Activated naive CD4-positive, alpha-beta T cell treated with Interleukin-2 at 50 U/mL for 16 hours (primary cell): ENCODE measurements at places on chromosomes 1 and 21.

- DNase-seq = no peak
Measured at GRCh38 chr21:46111857-46112724, 14.2 kb downstream of the COL6A2 start.

DNA sequence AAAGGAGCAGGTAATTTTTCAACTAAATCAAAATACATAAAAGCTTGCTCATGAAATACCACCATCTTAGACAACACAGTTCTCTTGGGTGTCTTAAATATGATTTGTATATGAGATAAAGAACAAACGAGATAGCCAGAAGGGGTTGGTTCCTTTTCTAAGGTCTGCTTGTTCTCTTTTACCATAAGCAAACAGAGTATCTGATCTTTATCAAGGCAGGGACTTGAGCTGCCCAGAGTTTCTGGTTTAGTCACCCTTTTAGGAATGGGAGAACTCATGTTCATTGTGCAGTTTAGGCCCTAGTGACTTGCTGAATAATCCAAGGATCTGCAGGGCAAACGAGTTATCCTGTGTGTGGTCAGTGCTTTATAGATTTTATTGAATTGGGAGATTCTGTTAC lies 3.0 kb upstream of the SUCO start:
- DNase-seq = no peak

GRCh38 chr1:150516616-150517015 lies 1.1 kb downstream of the FALEC start:
- DNase-seq = no peak

DNA sequence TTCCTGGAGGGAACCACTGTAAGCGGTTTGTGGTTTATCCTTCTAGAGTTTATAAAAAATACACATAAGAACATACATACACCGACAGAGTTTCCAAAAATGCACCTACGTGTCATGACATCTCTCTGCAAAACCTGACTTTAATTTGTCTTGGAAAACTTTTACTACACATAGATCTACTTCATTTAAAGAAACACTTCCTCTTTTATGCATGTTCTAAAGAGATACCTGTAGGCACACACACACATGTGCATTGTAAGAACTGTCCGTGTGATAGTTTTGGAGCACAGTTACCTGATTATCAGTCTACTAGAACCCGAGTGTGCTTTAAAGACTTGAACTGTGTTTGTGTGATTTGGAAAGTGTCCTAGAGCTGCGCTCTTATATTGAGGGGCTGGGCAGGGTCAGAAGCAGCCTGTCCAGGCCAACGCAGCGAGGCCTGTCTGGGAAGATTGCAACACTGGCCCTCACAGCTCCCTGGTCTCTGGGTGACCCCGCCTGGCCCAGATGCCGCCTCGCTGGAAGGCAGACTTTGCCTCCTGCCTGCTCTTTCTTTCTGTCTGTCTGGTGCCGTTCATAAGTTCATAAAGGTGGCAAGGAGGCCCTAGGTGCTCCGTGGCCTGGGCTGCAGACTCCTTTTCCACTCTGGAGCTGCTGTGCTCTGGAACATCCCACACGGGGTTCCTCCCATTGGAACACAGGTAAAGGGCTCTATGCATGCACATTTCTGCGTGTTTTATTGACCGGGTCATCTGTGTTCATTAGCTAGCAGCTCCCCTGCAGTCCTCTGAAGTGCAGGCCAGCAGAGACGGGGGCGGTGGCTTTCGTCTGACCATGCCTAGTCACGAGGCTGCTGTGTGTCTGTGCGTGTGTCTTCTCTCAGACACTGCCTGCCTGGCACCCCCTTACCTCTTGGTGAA lies 46.3 kb downstream of the AGPAT3 start:
- DNase-seq = no peak

DNA sequence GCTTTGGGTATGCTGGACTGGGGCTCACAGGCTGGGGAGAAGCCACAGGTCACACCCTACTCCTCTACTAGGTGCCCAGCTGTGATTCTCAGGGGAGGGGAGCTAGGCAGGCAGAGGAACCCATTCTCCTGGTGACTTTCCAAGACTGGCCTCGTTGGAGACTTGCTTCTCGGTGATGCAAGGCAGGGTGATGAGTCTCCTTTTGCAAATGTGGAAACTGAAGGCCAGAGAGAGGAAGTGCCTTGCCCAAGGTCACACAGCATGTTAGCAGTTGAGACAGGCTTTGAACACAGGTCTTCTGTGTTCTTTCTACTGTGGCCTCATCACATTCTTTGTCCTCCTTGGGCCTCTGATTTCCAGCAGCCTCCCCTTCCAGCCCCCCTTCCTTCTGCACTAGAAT lies 20.5 kb upstream of the C1QA start:
- DNase-seq = no peak

DNA sequence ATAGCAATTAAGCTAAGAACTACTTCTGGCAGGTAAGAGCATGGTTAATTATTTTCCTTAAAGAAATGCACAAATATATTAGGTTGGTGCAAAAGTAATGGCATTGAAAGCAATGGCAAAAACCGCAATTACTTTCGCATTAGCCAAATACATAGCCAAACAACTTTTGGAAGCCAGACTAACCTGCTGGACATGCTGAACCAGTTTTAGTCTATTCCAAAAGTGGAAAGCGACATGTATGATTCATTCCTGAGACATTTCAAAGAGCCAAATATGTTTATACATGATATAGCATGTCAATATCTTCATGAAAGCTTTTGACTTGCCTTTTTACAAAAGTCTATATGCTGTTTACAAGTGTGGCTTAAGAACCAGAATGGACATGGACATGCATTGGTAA lies 23.4 kb upstream of the DR1 start:
- no peak for DNase-seq

GRCh38 chr1:170776777-170777176 lies 112.8 kb downstream of the PRRX1 start:
- no peak for DNase-seq

DNA sequence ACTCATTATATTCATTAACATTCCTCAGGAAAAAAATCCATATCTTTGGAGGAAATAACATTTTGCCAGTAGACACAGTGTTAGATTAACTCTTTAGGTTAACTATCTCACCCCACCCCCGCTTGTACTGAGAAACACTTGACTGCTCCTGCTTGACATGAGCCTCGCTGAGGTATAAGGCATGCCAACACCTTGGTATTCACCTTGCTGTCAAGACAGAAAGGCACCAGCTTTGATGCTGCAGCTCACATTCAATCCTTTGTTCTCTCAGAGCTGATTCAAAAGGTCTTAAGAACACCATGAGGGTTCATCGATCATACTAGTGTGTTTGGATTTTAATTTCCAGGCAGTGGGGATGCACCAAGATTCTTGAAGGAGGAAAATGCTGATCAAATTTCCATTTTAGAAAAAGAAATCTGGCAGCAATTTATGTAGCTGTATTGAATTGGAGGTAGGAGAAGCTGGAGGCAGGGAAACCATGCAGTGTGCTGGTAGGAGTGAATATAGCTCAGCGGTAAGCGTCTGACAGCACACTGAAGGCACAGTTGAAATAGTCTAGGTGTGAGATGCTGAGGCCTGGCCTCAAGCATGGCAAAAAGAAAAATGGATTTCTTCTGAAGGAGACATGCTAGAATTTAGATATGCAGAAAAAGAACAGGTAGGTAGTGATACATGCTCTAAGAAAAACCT lies 108.0 kb upstream of the ST6GALNAC5 start:
- no peak for DNase-seq

DNA sequence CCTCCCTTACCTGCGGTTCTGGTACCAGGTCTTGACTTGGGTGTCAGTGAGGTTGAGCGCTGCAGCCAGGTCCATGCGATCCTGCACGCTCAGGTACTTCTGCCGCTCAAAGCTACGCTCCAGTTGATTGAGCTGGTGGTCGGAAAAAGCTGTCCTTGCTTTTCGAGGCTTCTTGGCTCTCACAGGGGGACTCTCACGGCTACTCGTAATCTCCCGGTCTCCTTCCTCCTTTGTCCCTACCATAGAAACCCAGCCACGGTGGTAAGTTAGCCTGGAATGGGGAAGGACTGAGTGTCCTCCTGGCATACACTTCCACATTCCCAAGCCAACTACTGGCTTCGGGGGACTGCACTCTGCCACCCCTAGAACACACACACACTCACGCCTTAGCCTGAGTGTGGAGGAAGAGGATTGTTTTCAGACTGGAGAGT lies 2.6 kb downstream of the BARHL2 start:
- no peak for DNase-seq

GRCh38 chr1:10074852-10075730 lies 42.3 kb downstream of the UBE4B start:
- DNase-seq = no peak

- no peak for DNase-seq
Measured at GRCh38 chr21:44463724-44464123, 8.4 kb downstream of the LRRC3 start.

DNA sequence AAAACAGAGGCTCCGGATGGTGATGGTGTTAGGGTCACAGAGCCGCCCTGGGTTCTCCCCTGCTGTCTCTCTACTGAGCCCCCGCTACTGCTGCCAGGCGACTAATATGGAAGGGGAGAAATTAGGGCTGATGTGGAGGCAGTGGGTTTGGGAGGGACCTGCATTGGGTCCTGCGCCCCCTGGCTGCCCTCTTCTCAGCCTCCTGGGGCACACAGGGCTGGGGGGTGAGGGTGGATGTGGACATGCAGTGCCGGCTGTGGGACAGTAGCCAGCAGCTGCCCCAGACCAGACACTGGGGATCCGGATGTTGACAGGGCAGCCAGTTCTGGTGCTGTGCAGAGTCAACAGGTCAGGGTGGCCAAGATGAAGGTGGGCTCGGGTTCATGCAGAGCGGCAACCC lies 1.5 kb upstream of the CLCNKB start:
- no peak for DNase-seq

GRCh38 chr1:79797487-79797886 lies 791.0 kb upstream of the ADGRL4 start:
- DNase-seq = no peak

DNA sequence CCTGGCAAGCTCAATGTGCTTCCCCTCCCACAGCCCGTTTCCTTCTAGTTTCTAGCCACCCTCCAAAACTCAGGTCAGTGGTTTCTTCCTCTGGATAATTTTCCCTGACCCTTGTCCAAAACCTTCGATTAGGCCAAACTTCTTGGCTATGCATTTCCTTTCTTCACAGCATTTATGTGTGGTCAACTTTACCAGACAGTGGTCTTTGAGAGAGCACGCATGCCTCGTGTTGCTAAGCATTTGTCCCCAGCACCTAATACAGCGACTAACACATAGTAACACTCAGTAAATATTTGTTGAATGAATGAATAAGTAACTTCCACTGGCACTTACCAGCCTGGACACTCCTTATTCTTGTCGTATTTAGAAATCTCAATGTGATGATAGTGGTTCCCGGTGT lies 610.7 kb downstream of the PLPP3 start:
- no peak for DNase-seq

GRCh38 chr1:245436407-245436806 lies 281.6 kb downstream of the KIF26B start:
- DNase-seq = no peak

- no peak for DNase-seq
Measured at GRCh38 chr1:95085376-95085775, 12.6 kb upstream of the ALG14 start.

GRCh38 chr1:7690076-7690475 lies 81.0 kb upstream of the VAMP3 start:
- no peak for DNase-seq

DNA sequence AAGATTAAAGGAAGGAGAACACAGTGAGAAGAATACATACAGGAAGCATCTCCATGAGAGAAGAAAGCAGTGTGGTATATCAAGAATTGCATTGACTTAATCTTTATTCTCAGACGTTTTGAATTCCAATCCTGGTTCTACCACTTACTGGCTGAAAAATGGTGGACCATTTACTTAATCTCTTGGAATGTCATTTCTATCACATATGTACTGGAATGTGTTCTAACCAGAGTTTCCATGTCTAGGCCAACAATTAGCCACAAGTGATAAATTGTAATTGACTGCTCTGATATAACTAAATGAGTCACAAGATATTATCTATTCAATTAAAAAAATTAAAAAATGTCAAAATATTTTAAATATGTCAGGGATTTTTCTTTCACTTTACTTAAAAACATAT lies 626.1 kb downstream of the PTPRC start:
- no peak for DNase-seq

GRCh38 chr1:30936541-30937171 lies 28.1 kb upstream of the SDC3 start:
- no peak for DNase-seq

- DNase-seq = no peak
Measured at GRCh38 chr21:46472246-46472645, 13.6 kb downstream of the DIP2A start.

- DNase-seq = no peak
Measured at GRCh38 chr1:54558434-54559030, 10.5 kb downstream of the ACOT11 start.

- DNase-seq = no peak
Measured at GRCh38 chr21:45623436-45623835, 20.1 kb upstream of the PCBP3 start.

GRCh38 chr1:183185941-183186490 lies at the start of gene LAMC2:
Gene LAMC2 (plus strand): TSS chr1:183186264. CDS start chr1:183186353, 89 bp downstream.
- no peak for DNase-seq

DNA sequence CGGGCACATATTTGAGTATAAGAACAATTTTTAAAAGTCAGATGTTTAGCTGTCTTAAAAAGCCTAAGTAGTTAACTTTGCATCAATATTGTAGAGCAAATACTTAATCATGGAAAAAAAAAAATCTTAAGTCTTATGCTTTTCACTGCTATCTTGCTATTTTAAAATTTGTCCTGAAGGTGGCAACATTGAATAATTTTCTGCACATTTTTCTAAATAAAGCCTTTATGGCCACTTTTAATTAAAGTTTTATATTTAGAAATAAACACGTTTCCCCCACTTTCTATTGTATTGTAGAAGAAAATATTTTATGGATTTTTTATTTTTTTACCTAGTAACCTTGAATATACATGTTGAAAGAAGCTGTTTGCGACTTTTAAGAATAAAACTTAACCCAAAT lies 198.8 kb downstream of the AMY1C start:
- no peak for DNase-seq

DNA sequence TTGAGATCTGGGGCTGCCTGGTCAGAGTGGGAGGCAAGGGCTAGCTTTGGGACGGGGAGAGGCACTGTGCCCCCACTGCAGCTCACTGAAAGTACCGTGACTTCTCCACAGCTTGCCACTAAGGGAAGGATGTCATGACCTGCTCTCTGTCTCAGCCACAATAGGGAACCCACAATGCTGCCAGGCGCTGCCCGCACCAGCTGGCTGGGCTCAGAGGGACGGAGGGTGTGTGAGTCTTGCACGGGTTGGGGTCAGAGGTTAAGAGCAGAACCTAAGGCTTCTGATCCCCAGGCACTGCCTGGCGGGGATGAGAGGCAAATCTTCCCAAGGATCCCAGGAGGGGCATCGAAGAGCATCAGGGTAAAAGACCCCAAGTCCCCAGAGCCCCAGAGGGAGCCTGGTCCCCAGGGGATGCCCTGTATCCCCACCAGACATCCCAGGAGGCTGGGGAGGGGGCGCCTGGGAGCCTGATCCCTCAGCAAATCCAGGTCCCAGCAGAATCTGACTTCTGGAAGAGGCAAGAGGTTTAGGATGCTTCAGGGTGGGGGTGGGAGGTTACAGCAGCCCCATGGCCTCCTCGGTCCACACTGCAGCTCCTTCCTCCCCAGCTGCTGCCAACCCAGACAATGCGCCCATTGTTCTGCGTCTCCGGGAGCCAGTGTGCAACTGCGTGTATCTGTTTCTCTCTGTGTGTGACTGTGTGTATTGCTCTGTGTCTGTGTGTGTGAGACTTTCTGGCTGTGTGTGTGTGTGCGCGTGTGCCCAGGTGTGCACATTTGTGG lies 2.0 kb upstream of the MARCKSL1 start:
- peak; percentile 26 for DNase-seq

GRCh38 chr1:74468982-74469603 lies 43.3 kb downstream of the LRRC53 start:
- no peak for DNase-seq

- no peak for DNase-seq
Measured at GRCh38 chr1:78005755-78006154, 1.0 kb downstream of the DNAJB4 start.
